Sciatic nerve (tissue), 2 donors: ENCODE measurements at places on chromosomes 12 and 14. TPM values are rescaled to one million over a fixed set of nuclear protein-coding genes. Genes with fewer than 3 reads are reported as not detected.

- DNase-seq = no peak
Observed at GRCh38 chr12:5432011-5432400, at the start of gene NTF3. TSS of gene NTF3 (plus strand) at chr12:5432108. CDS start at chr12:5432325, 217 bp downstream.

DNA sequence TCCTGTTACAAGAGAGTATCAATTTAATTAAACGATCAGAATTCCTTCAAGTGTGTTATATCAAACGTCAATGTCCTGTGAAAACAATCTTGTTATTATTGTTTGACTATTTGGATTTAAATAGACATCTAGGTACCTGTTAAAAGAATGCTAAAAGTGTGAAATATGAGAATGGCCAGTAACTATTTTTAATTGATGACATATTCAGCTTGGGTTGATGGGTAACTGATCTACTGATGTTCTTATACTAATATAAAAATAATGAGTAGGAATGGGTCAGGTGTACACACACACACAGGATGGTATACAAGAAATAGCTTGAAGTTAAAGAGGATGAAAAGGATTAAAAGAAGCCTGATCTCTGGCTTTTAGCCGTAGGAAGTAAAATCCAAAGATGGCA, 146.0 kb downstream of the SLC38A4 start:
- DNase-seq = no peak

DNA sequence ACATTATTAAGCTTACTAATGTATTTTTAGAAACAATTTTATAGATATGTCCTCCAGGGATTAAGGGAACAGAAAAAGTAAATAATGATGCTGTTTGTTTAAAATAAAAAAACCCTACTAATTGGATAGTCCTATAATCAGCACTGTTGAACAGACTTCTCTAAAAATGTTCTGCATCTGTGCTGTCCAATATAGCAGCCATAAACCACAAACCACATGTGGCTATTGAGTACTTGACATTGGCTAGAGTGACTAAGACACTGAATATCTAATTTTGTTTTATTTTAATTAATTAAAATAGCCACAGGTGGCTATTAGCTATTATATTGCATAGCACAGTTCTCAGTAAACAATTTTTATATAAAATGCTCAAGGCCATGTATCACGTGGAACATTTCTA, 210.4 kb downstream of the DPY19L2 start:
- DNase-seq = no peak

Gene KERA
- 0.18 TPM for total RNA-seq

Gene RASSF9
- total RNA-seq = 8.5 TPM

DNA sequence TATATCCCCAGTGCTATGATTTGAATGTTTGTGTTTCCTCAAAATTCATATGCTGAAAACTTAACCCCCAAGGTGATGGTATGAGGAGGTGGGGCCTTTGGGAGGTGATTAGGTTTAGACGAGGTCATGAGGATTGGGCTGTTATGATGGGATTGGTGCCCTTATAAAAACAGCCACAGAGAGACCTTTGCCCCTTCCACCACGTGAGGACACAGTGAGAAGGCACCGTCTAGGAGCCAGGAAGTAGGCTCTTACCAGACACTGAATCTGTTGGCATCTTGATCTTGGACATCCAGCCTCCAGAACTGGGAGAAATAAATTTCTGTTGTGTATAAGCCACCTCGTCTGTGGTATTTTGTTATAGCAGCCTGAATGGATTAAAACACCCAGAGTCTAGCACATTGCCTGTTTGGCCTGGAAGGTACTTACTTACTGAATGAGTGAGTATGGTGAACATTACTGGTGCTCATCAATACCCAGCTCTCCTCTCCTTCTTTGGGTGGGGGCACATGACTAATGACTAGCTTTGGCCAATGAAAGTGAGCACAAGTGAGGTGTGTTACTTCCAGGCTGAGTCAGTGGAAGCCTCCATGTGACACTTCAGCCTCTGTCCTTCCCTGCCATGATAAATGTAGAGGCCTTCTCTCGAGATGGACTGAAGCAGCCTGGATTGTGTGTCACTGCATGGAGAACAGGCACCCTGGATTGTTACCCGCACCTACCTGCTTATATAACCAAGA, 72.4 kb upstream of the CHST11 start:
- DNase-seq = no peak

GRCh38 chr14:36339816-36340215, 19.4 kb upstream of the MBIP start:
- no peak for DNase-seq

DNA sequence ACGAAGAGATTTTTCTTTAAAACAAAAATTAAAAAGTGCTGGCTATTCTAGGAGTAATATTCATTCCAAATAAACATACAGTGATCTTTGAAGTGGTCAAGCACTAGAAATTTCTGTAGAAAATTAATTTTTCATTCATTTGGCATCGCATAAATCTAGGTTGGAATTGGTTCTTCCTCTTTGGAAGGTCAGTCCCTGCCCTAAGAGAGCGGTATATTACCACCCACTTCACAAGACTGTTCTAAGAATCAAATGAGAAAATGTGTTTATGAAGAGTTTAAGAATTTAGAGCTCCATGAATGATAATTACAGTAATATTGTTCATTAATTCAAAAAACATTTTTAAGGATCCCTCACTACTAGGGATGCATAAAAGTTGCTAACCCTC, 444 bp upstream of the GEMIN2 start:
- no peak for DNase-seq

DNA sequence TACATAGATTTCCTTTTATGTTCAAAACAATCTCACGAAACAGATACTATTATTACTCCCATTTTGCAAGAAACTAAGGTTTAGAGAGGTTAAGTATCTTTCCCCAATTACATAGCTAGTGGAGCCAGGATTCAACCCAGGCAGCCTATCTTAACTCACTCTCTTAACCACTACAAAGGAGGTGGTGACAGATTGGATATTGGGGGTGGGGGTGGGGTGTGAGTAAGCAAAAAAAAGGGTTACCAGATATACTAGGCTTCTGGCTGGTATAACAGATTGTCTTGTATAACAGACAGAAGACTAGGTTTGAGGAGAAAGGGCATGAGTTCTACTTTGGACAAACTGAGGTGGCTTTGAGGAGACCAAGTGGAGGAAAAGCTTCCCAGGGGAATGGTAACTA, 2.1 kb downstream of the GMFB start:
- no peak for DNase-seq

Gene VDR
- total RNA-seq = 1.9 TPM

GRCh38 chr12:112498580-112498979, 79.8 kb downstream of the PTPN11 start:
- DNase-seq = no peak

Gene SLC22A17
- 67.3 TPM for total RNA-seq

DNA sequence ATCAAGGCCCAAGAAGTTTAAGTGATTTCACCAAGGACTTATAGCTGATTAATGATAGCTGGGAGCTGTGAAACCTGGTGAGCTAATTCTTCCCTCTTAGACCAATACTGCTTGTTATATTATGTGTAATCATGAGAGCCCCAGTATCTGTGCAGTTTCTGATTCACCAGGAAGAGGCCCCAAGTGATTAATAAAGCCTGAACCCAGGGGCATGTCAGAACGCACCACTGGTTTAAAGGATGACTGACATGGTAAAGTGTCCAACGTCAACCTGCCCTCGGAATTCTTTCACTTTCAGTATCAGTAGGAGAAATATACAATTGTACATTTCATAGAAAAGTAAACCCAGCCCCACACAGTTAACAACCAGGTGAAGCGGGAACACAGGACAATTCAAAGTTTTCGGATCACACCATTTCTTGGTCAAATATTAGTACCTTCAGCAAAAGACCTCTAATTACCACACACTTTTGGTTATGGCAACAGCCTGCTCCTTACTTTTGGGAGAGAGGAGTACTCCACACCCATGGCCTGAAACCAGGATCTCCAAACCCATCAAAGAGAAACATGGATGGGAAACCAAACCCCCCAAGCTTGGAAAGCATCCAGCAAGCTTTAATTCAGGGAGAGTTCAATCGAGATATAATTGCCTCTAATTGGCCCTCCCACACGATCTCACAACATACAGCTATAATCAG, 28.5 kb downstream of the TMCC3 start:
- no peak for DNase-seq

- DNase-seq = no peak
Observed at GRCh38 chr12:67434671-67435370, 165.7 kb downstream of the CAND1 start.

GRCh38 chr12:50642035-50642451, 121.9 kb upstream of the ATF1 start:
- no peak for DNase-seq

Gene EFS
- 46.6 TPM for total RNA-seq

Gene TMCC3
- total RNA-seq = 24.9 TPM

- no peak for DNase-seq
Observed at GRCh38 chr12:52070185-52070925, 577 bp downstream of the ATG101 start.

GRCh38 chr14:22474730-22475351, 114.2 kb downstream of the DAD1 start:
- no peak for DNase-seq

DNA sequence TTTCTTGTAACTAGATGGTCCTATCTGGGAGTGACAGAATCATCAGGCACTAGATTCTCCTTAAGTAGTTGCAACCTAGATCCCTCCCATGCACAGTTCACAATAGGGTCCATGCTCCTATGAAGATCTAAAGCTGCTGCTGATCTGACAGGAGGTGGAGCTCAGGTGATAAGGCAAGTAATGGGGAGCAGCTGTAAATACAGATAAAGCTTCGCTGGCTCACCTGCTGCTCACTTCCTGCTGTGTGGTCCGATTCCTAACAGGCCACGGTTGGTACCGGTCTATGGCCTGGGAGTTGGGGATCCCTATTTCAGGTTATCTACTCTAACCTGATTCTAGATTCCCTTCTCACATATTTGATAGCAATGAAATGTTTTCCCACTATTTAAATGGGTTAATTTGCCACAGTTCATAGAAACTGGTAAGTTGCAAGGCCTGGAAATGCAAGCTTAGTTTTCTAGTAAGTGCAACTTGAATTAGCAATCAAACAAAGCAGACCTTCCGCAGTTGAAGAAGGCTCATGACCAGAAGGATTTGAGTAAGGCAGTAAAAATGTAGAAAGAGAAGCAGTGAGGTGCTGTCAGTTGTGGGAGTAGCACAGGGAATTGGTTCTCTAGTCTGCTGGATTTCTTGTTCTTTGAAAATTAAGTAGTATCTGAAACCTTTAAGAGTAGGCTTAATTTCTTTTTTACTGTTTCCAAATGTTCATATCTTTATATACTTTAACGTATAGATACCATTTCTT, 332.3 kb downstream of the EGLN3 start:
- DNase-seq = no peak

DNA sequence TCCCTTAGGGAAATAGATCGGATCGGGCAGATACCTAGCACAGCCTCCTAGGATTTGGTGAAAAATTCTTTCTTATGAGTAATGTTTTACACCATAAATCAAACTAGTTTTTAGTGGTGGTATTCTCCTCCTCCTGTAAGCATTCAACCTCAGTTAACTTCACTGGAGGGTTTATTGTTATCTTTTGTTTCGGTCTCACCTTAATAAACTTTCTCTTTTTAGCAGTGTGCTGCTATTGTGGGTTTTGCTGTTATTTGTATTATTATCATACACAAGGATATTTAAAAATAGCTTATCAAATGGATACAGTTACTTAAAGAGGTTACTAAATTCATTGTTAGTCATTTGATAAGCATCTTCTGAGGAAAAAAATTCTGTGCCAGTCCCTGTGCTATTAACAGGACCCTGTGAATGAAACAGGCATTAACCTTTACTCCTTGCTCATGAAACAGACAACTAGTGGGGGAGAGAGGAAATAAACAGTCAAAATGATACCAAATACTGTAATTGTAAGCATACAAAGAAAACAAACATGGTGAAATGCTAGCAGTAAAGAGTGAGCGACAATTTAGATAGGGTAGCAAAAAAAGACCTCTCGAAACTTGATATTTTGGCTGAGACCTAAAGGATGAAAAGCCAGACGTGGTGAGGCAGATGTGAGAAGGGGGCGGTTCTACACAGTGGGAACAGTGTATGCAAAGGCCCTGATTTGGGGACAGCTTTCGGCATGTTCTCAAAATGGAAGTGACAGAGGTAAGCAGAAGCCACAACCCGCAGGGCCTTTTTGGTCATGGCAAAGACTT, 178.7 kb upstream of the SOX5 start:
- DNase-seq = no peak

DNA sequence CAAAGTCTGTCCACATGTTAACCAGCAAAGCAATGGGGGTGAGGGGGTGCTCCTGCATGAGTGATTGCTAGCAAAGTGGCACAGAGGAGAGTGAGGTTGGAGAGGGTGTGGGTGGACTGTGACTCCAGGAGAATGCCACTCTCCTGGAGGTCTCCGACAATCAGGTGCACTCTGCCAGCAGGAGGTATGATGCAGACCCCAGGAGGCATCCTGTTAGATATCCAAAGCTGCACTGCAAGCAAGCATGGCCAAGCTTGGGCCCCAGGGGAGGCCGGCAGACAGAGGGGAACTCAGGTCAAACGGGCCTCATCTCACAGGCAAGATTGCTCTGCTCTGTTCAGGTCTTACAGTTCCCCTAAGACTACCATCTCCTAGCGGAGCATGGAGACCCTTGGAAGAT, 73.5 kb upstream of the ALX1 start:
- DNase-seq = no peak

DNA sequence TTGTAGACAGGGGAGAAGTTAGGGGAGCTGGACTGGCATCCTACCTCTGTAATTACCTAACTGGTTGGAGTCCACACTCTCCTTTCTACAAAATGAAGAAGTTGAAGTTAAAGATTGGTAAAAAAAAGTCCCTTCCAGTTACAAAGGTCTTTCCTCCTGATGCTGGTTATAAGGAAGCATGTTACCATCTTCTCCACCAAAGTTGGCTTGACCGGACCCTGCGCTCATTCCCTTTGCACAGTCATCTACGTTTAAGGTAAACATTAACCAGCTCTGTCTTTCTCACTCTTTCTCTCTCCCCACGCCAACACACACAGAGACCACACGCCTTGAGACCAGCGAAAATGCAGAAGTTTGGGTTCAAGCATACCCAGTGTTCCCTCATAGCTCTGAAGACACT, 11.9 kb downstream of the FBLN5 start:
- no peak for DNase-seq

DNA sequence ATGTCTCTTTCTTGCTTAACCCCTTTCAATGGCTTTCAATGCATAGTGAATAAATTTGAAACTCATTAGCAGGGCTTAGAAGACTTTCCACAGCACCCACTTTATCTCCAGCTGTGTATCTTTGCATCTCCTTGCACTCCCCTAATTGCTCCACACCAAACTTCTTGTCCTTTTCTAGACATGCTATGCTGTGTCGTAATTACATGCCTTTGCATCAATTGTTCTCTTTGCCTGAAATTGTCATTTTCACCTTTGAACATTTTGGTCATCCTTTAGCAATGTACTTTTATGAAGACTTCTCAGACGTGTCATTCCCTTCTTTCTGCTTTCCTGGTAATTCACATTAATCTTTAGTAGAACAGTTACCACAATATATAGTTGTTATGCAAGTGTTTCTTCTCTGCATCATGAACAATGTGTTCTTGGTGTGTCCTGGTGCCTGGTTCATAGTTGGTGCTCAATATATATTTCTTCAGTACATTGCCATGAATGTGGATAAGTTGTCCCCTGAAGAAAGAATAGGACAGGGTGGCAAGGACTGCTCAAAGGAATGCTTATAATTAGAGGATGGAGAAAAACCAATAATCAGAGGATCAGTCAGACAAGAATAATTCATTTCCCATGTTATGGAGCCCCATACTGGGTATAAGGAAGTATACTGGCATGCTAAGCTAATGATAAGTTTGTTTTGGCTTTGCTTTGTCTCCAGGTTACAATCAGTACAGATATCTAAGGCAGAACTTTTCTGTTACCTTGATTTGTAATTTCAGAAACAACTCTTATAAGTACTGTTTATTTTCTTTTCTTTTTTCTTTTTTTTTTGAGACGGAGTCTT, 27.2 kb downstream of the ARF6 start:
- no peak for DNase-seq

GRCh38 chr12:58347188-58347587, 405.8 kb downstream of the ATP23 start:
- DNase-seq = no peak
